ENCODE measurements at places on chromosomes 3 and 15. TPM values are rescaled to one million over a fixed set of nuclear protein-coding genes. Genes with fewer than 3 reads are reported as not detected.

DNA sequence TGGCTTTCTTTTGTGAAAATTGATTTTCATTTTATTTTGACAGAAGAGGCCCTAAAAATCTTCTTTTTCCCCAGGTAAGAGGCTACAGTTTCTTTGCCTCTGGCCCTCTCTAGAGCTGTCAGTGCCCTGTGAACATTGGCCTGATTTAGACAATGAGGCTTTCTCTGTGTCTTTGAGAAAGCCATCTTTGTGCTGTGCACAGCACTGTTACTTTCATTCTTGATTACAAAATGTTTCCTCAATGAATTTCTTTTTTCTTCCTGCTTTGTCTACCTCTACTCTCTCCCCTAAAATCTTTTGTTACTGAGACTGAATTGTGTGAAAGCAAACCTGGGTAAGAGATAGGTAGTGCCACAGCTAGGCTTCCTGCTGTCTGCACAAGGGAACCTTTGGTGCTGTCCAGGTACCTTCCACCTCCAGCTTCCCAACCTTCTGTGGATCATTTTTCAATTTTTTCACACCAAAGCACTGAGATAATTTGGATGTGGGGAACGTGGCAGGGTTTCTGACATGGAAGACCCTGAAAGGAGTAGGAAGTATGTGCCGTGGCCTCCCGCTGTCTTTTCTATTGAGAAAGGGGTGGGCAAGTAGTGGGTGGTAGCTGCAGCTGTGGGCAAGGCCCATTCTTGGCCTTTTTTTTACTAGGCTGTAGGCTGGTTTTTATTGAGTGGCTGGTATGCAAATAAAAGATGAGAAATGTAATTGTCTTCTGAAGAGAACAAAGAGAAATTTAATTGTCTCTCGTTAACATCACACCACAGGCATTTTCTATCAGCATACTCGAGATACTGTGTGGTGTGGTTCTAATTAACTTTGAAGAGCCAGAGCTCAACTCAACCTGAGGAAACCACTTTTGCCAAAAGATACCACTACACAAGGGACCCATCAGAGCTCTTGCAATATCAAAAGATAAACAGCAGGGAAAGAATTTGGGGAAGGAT lies 21.0 kb downstream of the RAB8B start:
- no peak for DNase-seq

DNA sequence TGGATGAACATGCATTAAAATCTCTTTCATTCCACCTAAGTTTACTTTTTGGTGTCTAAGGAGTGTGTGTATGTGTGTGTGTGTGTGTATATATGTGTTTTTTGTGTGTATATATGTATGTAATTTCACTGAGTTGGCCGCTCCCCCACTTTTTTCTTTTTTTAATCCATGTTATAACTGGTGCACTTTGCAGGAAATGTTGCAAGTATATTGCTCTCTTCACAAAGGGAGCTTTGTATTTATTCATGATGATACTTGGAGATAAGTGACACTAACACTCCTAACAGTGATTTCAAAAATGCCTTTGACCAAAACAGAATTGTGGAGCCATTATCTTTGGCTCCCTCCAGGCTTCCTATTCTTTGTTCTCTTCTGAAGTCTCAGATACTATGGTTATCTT lies 95.8 kb downstream of the FNDC3B start:
- no peak for DNase-seq

DNA sequence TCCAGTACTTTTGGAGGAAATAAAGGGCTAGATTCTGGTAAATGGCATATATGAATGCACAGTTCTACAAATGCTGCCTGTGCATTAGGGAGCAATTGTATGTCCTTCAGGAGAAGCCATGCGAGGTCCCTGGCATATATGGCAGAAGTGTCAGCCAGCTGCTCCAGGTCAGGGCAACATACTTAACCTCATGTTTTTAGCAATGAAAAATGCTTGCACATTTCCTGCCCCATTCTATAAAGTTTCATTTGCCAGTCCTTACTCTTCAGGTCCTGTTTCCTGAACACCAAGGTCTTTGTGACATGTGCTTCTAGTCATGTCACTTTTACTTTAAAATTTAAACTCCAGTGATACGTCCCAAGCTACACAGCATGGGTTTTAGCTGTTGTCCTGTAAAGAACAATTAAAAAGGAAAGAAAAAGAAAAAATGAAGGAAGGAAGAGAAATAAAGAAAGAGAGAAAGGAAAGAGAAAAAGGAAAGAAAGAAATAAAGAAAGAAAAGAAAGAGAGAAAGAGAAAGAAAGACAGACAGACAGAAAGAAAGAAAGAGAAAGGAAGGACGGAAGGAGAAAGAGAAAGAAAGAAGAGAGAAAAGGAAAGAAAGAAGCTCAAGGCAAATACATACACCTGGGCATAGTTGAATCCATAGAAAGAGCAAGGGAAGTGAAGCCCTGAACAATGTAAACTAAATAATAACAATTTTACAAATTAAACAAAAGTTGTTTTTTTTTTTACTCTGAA lies 20.1 kb upstream of the PTX3 start:
- DNase-seq, result no peak

- no peak for DNase-seq
Observed at GRCh38 chr3:192827208-192827607, 90.4 kb downstream of the MB21D2 start.

MAP1A gene
- 24.4 TPM for total RNA-seq

KPNA1 gene
- total RNA-seq, result 73.0 TPM

All from Right ventricle myocardium superior (tissue), 1 donor.